Activated CD8-positive, alpha-beta memory T cell treated with anti-CD3 and anti-CD28 coated beads for 36 hours (primary cell): ENCODE measurements at places on chromosomes 5 and 9. TPM values are rescaled to one million over a fixed set of nuclear protein-coding genes. Genes with fewer than 3 reads are reported as not detected.

The CREB3 gene
- 33.4 TPM for total RNA-seq

The ZBTB34 gene
- total RNA-seq: 5.9 TPM

The IL5 gene
- 17.6 TPM for total RNA-seq

The ROPN1L gene
- 0.21 TPM for total RNA-seq

The HK3 gene
- 0.06 TPM for total RNA-seq

The BRD3 gene
- 37.2 TPM for total RNA-seq

The NR2F1 gene
- total RNA-seq: not detected

The IL4 gene
- 2.5 TPM for total RNA-seq

The PRR7 gene
- 18.7 TPM for total RNA-seq

The SPATA24 gene
- 2.4 TPM for total RNA-seq

The SLC35A4 gene
- total RNA-seq: 116 TPM

The SPINK5 gene
- not detected for total RNA-seq

The ARSK gene
- 4.7 TPM for total RNA-seq

The FOXD4L4 gene
- total RNA-seq: not detected

The ARL14EPL gene
- total RNA-seq: not detected

The IFNA2 gene
- not detected for total RNA-seq

The OR1J2 gene
- not detected for total RNA-seq
